ENCODE measurements at places on chromosomes 2 and 18.

DNA sequence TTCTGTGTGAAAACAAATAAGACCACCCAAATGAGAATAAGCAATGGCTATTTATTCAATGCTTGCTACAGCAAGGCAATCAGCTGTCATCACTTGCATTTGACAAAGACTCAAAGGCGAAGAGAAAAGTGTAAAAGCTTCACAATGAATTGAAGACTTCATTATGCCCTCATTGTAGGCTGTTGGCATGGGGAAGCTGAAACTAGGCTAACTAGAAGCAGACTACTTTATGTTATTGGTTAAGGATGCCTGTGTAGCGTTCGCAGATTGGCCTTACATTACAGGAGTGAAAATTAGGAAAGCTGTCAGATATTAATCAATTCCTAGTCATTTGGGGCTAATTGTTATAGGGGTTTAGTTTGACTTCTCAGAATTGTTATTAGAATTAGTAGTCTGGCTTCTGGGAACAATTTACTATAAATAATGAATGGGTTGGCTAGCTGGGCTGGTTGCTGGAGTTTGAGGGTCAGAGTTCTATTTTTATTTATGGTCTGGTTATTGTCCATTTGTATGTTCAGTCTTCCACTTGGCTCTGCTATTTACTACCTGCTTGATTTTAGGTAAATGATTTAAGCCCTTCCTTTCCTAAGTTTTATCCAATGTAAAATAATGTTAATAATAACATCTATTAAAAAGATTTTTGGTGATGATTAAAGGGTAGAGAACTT, 437.2 kb upstream of the SYT4 start:
- DNase-seq = no peak

DNA sequence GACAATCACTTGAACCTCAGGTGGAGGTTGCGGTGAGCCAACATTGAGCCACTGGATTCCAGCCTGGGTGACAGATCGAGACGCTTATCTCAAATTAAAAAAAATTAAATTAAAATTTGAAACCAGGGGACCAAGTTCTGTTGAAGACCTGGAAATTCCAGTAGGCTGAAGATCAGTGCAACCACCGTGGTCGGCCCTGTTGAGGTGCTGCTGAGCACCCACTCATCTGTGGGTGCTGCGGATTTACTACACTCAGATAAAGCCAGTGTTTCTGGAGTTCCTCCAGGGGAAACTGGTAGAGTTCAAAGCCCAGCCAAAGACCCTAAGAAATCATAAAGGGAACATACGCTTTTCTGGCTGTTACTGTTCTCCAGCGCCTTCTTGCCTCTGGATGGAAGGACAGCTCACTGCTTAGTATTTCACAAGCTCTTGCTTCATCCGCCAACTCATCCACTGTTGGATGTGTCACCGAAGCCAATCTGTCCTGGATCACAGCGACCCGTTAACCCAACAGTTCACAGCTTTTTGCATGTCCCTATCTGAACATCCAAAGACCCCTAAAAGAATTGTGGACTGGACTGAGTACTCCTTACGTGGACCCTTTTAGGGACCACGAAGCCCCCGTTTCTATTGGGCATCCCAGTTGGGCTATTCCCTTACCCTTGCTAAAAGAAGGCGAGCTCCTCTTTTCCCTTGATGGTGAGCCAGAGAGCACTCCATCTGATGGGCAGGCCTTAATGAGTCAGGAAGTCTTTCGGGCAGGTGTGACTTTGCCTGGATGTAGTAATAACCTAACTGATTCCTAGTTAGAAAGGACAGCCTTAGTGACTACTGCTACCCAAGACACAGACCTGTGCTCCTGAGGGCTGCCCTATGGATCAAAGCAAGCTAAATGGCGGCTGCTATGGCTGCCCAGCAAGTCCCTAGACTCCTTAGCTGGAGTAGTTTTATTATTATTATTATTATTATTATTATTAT, 6.0 kb upstream of the ALPP start:
- DNase-seq = no peak

GRCh38 chr2:110771547-110772382, 39.4 kb downstream of the ACOXL start:
- no peak for DNase-seq

DNA sequence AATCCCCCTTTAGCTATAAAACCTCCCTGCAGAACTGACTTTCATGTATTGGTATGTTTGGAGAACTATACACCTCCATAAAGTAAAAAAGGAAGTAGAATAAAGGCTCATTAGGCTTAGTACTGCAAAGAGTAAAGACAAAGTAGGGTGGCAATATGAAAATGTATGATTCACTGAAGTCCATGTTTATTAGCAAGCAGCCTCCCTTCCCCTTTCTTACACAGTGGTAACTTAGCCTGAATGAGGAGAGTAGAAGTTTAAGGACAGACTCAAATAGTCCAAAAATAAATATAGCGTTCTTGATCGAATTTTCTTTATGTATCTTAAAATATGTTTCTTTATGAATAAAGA, 1.5 kb downstream of the ZNF804A start:
- DNase-seq = no peak

- DNase-seq = no peak
Measured at GRCh38 chr2:181788897-181789555, 102.5 kb upstream of the ITPRID2 start.

DNA sequence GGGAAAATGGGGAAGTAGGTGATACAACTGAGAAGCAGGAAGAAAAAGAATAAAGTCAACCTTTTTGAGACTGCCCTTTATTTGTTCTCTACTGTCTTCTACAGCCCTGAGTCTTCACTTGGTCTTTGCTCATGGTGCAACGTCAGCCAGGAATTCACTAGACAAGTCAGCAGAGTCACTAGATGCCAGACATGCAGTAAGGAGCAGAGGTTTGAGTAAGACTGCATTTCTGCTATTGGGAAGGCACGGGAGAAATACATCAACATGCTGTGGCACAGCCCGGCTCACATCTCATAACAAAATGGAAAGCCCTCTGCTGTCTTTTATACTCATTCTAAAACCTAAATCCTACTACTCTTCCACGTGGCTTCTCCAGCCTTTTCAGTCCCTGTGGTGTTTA, 67.1 kb downstream of the PRELID3A start:
- no peak for DNase-seq

- peak; percentile 20 for DNase-seq
Measured at GRCh38 chr2:25042321-25043240, 705 bp downstream of the EFR3B start.

DNA sequence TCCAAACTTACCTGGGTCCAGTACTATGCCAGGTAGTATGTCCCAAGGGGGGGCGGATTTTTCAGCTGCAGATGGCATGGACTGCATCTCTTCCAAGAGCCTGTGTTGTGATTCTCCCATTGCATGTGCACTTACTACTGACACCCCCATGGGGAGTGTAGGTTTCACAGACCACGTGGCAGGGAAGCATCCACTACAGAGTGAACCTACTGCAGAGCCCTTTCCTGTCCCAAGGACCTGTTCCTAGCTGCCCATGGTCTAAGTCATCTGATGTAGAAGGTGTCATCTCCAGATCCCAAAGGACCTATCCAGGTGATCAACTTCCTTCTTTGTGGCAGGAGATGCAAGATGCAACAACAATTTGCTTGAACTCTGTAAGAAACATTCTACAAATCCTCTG, 9.9 kb upstream of the SULT1C3 start:
- no peak for DNase-seq

DNA sequence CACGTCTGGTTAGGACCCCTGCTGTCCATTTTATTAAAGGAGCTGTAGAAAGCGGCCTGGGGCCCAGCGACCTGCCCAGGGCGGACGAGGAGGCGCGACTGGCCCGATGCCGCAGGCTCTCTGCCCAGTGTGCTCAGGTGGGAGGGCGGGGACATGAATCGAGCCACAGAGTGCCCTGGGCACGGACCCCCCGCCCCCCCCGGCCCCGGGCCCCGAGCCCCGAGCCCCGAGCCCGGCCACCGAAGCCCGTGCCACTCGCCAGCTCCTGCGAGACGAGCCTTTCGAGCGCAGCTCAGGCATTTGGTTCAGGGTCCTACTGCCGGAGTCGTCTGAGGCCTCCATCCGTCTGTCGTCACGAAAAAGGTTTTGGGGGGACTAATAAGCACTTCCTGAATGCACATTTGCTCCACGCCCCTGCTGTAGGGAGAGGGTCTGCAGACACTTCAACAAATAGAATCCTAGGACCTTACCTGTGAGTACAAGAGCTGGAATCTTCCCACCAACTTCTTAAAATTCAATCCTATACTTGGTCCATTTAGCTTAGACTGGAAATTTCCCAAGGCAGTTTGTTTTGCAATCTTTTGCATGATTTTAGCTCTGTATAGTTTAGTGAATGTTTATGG, 602 bp upstream of the ADAM17 start:
- no peak for DNase-seq

GRCh38 chr2:64651590-64651989, 2.1 kb downstream of the SERTAD2 start:
- no peak for DNase-seq

- DNase-seq = no peak
Measured at GRCh38 chr2:162635706-162636105, 202.9 kb downstream of the KCNH7 start.

DNA sequence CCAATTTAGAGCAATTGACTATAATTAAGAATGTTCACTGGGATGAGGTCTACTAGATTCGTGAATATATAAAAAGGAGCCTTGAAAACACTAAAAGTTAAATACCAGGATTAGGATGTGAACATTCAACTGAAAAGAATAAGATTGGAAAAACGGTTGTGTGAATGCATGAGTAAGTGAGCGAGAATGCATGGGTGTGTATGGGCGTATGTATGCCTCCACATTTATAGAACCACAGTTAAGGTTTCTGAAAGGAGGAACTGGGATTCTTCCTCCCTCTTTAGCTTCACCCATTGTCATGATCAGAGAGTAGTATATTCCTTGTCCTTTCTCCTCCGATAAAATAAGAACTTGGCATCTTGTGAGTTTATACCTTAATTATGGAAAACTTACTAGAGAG, 151.1 kb upstream of the UBE2E3 start:
- no peak for DNase-seq

- DNase-seq = no peak
Measured at GRCh38 chr18:11021477-11021876, 127.9 kb downstream of the PIEZO2 start.

DNA sequence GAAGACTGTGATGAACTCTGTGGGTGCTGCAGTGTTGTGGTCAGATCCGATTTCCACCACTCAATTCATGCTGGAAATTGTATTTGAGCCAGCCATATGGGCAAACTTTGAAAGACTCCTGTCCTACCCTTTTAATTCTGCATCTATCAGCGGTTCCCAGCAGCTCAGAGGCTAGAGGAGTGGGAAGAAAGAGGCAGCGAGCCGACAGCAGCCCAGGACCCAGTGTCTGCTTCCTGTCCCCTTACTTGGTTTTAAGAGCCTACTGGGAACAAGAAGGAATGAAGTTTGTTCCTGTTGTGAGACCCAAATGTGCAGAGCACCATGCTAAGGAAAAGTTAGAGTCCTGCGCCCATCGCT, 72.7 kb upstream of the FOSL2 start:
- DNase-seq = no peak

- DNase-seq = no peak
Measured at GRCh38 chr2:240873098-240873788, 4.6 kb downstream of the AGXT start.

GRCh38 chr2:173964565-173965371, 405 bp downstream of the SP3 start:
- DNase-seq = peak; percentile 74

DNA sequence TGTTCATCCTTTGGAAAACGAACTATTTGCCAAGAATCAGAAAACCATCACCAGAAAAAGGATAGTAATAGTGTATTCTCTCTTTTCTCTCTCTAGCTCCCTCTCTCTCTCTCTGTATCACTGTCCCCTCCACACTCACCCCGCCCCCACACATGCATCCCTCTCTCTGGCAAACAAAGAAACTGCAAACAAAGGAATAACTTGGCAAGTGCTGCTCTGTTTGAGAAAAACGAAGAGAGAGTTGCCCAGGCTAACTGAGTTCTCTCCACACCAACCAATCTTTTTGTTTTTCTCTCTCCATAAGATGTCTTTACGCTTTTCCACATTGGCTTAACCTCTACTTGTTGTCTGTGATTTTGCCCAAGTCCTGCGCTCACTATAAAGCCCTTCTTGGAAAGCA, 316.2 kb downstream of the EPHA4 start:
- no peak for DNase-seq

- DNase-seq = no peak
Measured at GRCh38 chr2:174546519-174547506, 50.8 kb downstream of the WIPF1 start.

- no peak for DNase-seq
Measured at GRCh38 chr2:28622101-28622499, 126.2 kb downstream of the PLB1 start.

- DNase-seq = no peak
Measured at GRCh38 chr2:108968619-108969018, 20.4 kb downstream of the EDAR start.

DNA sequence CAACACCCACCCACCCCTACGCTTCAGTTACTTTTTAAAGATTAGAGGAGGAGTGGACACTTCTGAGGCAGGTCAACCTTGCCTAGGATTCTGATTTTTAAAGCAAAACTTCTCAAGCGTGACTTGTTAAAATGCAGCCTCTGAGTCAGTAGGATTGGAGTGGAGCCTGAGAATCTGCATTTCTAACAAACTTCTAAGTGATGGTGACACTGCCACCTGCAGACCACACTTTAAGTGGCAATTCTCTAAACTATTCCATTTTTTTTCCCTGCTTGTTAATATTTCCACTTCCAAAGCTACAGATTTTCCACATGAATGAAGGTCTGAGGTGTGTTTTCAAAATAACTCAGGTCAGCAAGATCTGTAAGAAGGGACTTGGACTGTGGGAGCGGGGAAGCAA, 171.1 kb upstream of the CCDC150 start:
- no peak for DNase-seq

GRCh38 chr18:12890964-12891363, 6.9 kb upstream of the PTPN2 start:
- DNase-seq = no peak

DNA sequence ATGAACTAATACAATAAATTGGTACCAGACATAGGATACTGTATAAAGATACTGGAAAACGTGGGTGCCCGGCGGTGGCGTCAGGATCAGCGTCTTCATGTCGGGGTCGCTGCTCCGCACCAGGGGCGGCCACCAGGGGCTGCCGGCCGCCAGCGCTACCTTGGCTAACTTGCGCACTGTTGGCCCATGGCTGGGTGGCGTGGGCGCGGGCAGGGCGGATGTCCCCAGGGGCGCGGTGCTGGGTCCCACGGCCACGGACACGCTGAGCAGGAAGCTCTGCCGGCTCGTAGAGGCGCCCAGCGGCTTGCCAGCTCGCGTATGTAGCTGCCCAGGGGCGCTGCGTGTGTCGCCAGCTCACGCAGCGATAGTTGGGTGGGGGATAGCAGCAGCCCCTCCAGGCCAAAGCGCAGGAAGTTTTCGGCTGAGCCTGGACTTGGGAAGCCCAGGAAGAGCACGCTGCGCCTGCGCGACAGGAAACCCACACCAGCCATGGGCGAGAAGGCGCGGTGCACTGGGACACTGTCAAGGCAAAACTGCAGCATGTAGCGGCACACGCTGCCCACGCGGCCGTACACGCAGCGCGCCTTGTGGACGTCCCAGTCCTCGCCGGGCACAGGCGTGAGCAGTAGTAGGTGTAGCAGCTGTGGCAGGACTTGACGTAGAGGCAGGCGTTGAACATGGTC, 299.9 kb downstream of the CCDC74A start:
- DNase-seq = no peak

GRCh38 chr2:170715932-170716777, 1.0 kb downstream of the SP5 start:
- DNase-seq = peak; percentile 23
